Type B pancreatic cell (in vitro differentiated cells): ENCODE measurements at places on chromosomes 6 and 20.

DNA sequence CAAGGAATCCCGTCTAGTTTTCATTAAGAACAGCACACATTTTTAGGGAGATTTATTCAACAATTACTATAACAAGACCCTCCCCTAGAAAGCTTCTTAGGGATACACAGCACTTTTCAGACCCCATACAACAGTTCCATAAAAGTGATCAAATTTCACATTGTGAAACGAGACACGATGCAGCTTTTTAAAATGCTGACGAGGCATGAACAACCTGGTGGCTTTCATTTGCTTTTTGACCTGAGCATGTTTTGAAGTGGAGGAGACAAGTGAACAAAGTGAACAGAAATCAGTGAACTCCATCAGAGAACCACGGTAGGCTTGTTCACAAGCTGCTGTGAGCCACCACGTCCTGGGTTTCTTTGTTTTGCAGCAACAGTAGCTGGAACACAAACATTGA, 112.2 kb downstream of the PCSK2 start:
- no peak for DNase-seq

- no peak for DNase-seq
Observed at GRCh38 chr20:50399917-50400704, 110.1 kb upstream of the PTPN1 start.

DNA sequence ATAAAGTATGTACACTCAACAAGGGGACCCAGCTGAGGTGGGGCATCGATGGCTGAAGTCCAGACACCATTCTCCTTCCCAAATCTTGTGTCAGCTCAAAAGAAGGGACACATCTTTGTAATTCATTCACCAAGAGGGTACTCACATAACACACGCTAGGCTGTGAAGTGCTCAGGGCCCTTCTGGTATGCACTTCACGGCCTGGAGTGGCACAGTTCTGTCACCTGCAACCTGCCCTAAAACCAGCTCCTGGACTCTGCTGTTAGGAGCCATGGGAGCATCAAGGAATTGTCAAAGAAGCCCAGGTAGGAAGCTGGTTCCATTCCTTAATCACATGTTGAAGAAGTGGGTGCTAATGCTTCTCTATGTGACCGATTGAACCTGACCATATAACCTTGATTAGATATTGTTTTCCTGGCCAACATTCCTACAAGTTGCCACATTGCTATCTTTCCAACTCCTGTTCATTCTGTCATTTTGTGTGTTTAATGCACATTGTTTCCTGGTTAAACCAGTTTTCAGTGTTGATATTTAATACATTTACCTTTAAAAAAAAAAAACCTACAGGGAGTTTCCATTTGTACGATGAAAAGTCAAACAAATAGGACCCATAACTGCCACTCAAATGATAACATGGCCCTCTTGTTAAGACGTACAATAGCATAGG, 127.3 kb downstream of the TNFRSF21 start:
- DNase-seq: no peak

- no peak for DNase-seq
Observed at GRCh38 chr6:38646166-38646878, 6.6 kb upstream of the BTBD9 start.

- DNase-seq: no peak
Observed at GRCh38 chr6:46281110-46281509, 110.3 kb upstream of the ENPP5 start.

GRCh38 chr6:161152907-161153662, 120.8 kb downstream of the AGPAT4 start:
- no peak for DNase-seq

GRCh38 chr20:37349517-37350491, 3.9 kb downstream of the SRC start:
- DNase-seq: no peak
